Urothelium cell line (cell line): ENCODE measurements at places on chromosomes 12 and 14.

- no peak for DNase-seq
Measured at GRCh38 chr14:68693926-68694325, 98.9 kb downstream of the ZFP36L1 start.

DNA sequence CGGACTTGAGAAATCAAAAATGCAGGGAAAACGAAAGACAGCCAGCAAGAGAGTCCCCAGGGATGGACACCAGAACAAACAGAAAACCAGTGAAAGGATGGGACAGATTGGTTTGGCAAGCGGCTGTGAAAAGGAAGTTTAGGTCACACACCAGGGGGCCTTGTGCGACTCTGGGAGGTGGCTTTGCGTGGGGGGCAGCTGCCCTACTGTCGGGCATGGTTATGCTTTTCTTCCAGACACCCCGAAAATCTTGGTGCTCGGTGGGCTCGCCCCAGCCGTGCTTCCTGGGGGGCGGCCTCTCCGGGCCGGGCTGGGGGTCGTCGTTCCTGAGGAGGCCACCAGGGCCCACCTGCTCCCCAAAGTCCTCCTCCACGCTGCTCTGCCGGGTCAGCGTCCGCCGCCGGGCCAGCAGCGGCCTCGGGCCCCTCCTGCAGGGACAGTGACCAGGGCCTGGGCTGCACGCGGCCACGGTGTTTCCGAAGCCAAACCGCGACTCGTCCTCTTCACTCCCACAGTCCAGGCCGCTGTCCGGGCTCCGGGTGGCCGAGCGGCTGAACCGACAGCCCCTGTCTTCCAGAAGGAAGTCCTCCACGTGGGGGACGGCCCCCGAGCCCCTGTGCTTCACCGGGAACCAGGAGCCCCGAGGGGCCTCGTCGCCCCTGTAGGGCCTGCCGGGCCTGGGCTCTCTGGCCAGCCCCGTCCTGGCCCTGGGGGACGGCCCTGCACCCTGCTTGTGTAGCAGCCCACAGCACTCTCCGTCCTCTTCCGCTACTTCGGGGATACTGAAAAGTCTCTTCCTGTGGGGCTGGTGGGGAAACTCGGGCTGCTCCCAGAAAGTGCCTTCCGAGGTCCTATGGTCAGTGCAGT is 86.5 kb downstream of the PIWIL1 start:
- no peak for DNase-seq

GRCh38 chr14:94680862-94681288 is 68.7 kb downstream of the SERPINA3 start:
- DNase-seq, result no peak

DNA sequence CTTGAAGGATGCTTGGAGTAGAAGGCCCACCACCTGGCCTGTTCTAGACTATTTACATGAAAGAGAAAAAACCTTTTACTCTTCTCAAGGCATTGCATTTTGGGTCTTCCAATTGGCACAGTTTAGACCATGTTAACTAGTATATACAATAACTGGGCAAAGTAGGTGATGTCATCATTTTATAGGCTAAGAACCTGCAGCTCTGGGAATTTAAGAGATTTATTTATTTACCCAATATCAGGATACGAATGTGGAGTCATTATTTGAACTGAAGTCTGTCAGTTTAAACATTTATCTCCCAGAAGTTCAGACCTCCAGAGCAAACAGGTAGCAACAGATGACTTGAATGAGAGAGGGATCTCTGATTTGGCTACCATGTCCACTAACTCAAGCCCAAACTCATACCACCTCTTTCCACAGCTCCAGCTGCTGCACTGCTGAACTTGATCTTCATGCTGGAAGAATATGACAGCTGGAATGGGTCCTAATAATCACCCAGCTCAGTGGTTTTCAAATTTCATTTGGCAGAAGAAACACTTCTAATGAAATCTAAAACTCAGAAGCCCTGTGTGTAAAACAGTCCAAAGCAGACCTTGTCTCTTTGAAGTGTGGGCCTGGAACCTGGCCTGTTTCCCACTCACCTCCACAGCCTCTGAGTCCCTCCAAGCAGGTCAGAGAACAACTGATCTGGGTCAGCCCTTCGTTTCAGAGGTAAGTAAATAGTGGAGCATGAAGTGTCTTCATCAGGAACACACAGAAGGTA is 179.2 kb downstream of the EMP1 start:
- DNase-seq, result no peak

DNA sequence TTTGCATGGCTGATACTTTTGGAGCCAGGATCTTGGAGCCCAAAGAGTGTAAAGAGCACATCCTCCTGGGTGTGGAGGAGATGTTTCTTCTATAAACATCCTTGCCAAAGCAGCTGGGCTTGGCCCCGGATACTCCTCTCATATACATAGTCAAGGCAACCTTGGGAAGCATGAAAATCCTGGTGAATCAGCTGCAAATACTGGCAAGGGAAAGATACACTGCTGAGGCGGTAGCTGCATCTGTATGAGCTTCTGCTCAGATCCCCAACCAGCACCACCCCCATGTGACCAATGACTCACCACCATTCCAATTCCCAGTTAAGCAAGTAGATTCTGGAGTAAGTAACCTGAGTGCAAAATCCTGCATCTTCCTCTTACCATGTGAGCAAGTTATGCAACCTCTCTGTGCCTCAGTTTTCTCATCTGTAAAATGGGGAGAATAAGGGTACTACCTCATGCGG is 567.4 kb downstream of the MED13L start:
- peak; percentile 46 for DNase-seq

DNA sequence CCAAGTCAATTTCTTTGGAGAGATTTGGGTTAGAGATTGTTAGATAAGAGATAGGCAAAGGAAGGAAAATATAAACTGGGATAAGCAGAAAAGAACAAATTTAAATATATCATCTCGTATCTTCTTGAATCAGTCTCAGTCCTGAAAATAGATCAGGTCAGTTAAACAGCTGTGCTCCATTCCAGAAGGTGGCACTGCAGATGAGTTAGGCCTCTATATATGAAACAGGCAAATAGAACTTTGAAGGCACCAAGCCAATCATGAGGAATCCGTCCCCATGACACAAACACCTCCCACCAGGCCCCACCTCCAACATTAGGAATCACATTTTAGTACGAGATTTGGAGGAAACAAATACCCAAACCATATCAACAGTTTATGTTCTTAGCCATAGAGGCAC is 605.5 kb upstream of the USP15 start:
- DNase-seq, result no peak

- peak; percentile 26 for DNase-seq
Measured at GRCh38 chr14:22112004-22112403, 438.4 kb upstream of the OR4E1 start.

DNA sequence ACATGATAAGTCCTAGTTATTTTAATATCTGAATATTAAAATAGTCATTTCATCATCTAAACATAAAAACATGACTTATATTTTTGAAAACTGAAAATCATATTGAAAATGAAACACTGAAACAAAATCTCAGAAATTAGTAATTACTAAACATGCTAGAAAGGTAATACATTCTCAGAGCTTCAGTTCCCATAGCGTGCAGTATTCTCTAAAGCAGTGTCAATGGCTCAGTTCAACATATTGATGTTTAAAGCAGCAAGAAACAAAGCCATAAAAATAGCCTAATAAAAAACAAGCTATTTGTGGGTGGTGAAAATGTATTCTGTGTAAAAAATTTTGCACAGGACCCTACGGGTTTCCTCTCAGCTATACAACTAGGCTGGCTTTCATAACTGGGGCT is 1337.4 kb downstream of the FSCB start:
- no peak for DNase-seq

DNA sequence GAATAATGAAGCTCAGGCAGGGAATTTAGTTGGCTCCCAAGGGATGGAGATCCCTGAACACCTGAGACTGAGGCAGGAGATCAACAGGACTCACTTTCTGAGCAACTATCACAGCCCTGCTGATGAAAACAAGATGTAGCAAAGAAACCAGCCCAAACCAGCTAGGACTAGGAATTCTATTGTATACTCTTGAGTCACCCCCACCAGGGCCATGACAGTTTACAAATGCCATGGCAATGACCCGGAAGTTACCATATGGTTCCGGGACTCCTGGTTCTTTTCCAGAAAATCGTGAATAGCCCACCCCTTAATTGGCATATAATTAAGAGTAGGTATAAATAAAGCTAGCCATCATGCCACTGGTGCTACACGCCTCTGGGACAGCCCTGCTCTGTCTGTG is 46.0 kb upstream of the OASL start:
- no peak for DNase-seq

DNA sequence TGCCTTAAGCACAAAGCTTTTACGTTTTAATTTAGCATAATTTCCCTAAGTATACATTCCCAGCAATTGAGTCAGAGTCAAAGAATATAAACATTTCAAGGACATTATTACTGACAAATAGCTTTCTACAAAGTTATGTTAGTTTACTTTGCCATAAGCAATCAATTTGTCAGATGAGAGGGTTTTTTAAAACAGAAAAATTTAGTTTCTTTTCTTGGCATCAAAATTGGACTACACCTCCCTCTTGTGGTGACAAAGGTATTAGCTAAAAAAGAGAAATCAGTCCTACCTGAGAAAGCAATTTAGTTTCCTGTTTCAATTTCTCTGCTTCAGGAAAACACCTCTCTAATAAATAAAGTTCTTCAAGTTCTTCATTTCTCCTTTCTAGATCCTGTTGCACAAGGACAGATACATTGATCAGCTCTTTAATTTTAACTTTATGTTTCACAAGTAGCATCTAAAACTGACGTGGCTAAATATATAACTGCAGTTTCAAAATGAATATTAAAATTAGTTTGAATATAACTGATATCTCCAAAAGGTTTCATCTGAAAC is 39.9 kb downstream of the DNAI7 start:
- peak; percentile 28 for DNase-seq

DNA sequence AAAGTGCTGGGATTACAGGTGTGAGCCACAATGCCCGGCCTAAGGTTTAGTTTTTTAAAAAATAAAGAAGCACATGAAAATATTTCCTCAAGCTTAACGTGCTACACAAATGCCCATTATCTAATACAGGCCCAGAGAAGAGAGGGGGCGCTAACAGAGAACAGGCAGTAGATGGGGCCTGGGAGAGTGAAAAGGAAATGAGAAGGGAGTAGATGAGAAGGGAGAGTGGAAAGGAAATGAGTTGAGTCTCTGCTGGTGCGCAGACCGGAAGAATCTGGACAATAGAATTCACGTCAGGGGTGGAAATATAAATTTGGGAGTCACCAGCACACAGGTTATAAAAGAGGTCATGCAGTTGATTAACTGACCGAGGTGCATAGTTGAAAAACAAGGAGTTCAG is 10.7 kb downstream of the PXN start:
- no peak for DNase-seq

DNA sequence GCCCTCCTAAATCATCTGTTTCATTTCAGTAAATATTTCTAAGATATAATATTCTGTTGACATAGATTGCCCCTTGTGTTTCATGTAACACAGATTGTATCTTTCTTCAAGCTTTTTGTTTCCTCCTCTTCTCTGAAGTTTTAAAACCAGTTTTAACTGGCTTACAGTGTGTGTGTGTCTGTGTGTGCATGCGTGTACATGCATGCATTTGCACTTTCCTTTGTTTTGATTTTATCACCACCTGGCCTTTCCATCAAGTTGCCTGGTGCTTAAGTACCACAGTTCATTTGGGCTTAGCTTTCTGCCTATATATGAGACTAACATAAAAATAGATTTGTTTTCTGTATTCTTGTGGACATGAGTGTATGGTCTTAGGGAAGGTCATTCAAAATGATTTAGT is 31.9 kb downstream of the ETNK1 start:
- DNase-seq, result no peak

GRCh38 chr12:108268397-108268796 is 70.7 kb downstream of the CMKLR1 start:
- DNase-seq, result no peak

DNA sequence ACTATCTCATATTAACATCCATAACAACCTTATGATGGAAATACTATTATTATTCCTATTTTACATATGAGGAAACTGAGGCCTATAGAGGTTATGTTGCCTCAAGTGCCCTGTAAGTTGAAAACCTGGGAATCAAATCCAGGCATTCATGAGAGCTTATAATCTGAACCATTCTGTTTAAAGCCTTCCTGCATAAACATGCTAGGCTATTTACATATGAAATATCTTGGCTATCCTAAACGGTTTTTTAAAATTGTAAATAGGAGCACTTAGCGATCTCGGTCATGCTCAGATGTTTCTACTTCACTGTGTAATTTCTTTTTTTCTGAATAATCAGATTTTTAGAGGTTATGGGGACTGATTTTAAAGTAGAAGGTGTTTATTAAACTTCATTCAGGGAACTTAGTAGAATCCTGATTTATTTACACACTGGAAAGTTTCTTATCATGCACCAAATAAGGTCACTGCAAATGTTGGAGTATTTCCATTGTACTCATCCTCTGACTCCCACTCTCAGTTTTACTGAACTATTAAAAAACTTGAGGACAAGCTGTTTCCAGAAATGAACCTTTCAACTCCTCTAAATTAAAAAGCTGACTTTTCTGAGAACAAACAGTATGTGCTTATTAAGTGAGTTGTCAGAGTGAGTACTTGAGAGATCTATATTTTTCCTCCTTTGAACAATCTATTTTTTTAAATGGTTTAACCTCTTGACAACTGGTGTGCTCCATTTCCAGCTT is 141.7 kb downstream of the PIK3C2G start:
- DNase-seq, result no peak

DNA sequence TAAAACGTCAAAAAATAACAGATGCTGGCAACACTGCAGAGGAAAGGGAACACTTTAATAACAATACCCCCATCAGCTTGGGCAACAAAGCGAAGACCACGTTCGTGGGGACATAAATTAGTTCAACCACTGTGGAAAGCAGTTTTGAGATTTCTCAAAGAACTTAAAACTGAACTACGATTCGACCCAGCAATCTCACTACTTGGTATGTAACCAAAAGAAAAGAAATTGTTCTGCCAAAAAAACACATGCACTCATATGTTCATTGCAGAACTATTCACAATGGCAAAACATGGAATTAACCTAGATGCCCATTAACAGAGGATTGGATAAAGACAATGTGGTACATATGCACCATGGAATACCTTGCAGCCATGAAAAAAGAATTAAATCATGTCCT is 81.2 kb upstream of the RAP1B start:
- DNase-seq, result no peak

GRCh38 chr14:99554757-99555531 is 49.1 kb downstream of the CCDC85C start:
- no peak for DNase-seq

GRCh38 chr12:104505095-104505818 is 48.5 kb downstream of the CHST11 start:
- DNase-seq, result no peak

GRCh38 chr14:99155173-99156089 is 116.6 kb downstream of the BCL11B start:
- no peak for DNase-seq

- no peak for DNase-seq
Measured at GRCh38 chr12:100435957-100436356, 37.7 kb upstream of the NR1H4 start.

- no peak for DNase-seq
Measured at GRCh38 chr12:58841058-58841798, 79.1 kb downstream of the LRIG3 start.
